LNCaP clone FGC (cell line): ENCODE measurements at places on chromosomes 7 and 10.

DNA sequence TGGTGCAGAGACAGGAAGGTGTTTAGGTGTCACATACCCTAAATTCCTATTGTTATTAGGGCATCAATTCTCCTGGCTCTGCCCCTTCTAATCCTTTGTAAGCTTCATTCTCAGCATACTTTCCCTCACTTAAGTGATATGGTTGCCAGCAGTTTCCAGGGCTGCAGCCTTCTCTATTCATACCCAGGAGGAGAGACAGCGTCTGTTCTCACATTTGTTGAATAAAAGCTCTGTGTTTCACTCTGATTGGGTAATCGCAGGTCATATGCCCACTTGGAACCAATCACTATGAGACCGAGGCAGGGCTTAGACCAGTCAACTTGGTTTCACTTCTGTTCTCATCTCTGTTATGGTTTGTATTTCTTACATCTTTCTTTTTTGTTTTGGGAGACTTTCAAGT, 109.6 kb upstream of the MTPN start:
- no peak for DNase-seq

DNA sequence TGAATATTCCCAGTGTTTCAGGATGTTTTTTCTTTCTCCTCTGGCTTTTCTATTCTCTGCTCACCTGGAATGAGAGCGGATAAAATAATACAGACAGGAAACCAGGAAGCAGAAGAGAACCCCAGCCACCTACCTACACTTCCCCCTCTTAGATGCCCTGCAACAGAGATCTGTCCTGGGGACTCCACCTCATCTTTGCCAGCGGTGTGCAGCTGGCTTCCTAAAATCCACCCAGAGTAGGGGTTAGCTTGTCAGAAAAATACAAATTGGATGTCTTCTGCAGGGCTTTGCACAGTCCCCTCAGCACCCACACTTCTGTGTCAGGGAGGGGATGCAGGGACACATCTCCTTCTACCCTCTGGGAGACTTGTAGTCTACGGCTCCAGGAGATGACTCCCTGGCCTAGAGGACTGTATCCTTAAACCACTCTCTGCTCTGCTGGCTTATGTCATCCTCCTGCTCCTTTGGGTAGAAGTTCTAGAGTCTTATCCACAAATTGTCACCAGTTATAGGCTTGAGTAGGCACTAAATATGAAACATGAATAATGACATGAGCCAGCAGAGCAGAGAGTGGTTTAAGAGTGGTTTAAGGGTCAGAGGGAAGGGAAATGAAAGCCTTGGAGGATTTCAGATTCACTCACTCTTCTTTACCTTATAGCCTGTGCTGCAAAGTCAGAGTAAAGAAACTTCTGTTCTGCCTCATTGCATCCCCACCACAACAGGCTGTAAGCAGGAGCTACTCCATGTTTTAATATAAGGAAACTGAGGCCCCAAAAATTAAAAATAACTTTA, 749.4 kb downstream of the AUTS2 start:
- DNase-seq, result no peak

GRCh38 chr7:113402005-113402404, 283.7 kb upstream of the SMIM30 start:
- no peak for DNase-seq

GRCh38 chr10:102413053-102413705, 5.4 kb downstream of the PSD start:
- DNase-seq, result no peak

- DNase-seq, result no peak
Observed at GRCh38 chr7:366161-366803, 76.3 kb downstream of the FOXL3 start.

- DNase-seq, result no peak
Observed at GRCh38 chr7:18400275-18400674, 95.3 kb upstream of the HDAC9 start.

DNA sequence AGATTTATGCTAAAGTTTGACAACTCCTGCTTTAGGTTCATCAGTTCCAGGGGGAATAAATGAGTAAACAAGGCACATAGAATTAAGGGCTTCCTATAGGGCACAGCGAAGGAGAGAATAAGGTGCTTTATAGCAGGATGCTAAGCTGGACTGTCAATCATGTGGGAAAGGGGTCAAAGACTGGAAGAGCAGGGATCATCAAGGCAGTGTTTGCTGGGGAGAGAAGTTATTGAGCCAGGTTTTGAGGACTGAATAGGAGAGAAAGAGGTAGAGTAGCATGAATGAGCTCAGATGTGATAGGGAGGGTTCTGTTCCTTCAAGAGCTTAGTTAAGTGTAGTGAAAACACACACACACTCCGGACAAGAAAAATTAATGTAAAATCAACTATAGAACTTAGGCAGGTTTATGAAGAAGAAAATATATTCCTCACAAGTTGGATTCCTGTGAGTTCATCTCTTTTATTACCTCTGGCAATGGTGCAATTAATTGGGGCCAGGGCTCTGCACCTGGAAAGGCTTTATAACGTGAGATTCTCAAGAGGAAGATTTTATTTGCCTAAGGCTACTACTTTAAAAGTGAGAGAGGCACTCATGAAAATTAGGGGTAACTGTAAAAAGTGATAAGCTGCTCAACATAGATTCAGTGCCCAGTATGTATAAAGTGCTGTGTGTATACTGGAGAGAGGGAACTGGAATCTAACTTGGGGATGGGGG, 222.4 kb downstream of the AUTS2 start:
- no peak for DNase-seq

GRCh38 chr10:60093317-60093716, 187.0 kb upstream of the CCDC6 start:
- no peak for DNase-seq

GRCh38 chr7:88396295-88396947, 89.7 kb upstream of the STEAP4 start:
- DNase-seq, result no peak

DNA sequence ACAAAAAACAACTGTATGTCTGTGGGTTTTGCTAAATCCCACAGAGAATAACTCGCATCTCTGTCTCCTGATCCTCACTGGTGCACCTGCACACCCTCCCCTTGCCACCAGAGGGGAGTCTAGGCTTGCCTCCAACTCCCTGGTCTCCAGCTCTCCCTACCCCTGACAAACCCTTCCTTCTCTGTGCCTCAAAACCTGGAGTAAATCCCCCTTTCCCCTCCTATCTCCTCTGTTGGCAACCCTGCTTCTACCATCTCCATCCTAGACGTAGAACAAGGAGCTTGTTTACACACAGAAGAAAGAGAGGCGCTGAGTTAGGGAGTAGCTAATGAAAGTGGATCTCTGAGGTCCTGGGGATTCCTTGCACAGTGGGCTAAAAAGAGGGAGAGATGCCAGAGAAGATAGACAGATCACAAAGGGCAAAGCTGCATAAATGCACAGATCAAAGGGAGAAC, 6.0 kb downstream of the MBLAC1 start:
- DNase-seq, result no peak

DNA sequence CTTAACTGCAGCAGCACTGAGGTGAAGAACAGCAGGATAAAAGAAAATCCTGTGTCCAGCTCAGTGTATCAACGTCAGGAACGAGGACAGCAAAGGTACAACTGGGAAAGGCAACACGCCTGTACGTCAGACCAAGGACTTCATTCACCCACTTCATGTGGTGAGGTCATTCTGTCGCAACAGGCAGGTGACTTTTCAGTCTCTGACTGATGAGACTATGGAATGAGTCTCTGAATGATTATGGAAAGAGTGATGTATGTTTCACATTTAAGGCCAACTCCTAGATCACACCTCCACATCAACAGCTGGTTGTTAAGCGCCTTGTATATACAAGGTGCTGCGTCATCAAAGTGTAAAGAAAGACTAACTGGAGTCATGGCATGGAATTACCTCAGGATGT, 297.6 kb upstream of the SP8 start:
- DNase-seq, result no peak
